ENCODE measurements at places on chromosomes 16 and 17.
A peak's percentile ranks its signal among the peaks of the same experiment; 100 is the strongest.

- no peak for DNase-seq
Measured at GRCh38 chr17:74148446-74148845, 55.0 kb upstream of the RPL38 start.

- no peak for DNase-seq
Measured at GRCh38 chr17:63066158-63066813, 100.3 kb downstream of the TANC2 start.

DNA sequence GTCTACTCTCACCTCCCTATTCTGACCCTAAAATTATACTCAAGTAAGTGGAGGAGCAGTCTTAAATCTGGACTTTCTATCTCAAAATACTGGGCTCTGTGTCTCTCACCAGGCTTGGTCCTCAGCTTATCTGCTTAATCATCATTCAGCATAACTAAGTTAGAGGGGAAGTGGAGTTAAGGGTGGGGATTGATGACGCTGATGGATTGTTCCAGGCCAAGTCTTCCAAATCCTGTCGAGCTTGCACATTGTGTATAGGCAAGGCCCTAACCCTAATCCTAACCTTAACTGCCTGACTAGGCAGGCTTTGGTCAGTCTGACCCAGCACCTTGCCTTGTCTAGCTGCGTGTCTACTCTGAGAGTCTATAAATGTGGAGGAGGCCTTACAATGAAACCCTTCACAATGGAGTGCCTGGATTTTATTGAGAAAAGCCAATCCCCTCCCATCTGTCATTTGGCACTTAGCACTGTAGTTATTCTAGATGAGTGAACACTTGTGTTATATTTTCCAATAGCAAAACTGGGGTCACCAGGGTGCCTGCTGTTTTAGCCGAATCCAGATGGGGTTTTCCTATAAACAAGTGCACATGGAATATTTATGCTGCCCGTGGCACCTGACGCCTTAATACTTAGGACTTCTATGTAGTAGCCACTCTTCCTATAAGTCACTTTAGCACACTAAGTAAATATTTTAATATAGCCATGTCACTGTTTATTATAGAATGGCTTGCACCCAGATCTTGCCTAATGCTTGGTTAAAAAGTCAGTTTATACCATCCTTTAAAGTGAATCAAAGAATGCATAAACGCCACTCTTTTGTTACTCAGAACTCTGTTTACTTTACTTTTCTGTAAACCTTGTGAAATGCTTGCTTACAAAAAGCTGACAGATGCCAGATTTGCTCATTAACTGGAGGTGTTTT, 193.2 kb upstream of the MYOCD start:
- peak; percentile 16 for DNase-seq

DNA sequence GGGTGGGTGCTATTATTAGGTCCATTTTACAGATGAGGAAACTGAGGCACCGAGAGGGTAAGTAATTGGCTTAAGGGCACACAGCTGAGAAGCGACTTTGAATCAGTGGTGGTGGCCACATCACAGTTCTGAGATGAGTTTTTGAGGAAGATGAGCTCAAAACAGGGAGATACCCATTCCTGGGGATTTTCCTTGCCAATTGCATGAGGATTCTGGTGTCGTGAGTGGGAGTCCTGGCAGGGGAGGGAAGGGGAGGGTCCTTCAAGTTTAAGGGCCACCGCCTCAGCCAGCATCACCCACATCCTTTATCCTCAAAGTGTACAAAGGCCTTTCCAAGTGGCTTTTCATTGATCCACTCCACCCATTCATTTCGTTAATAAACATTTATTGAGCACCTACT, 45.3 kb downstream of the IL21R start:
- no peak for DNase-seq

DNA sequence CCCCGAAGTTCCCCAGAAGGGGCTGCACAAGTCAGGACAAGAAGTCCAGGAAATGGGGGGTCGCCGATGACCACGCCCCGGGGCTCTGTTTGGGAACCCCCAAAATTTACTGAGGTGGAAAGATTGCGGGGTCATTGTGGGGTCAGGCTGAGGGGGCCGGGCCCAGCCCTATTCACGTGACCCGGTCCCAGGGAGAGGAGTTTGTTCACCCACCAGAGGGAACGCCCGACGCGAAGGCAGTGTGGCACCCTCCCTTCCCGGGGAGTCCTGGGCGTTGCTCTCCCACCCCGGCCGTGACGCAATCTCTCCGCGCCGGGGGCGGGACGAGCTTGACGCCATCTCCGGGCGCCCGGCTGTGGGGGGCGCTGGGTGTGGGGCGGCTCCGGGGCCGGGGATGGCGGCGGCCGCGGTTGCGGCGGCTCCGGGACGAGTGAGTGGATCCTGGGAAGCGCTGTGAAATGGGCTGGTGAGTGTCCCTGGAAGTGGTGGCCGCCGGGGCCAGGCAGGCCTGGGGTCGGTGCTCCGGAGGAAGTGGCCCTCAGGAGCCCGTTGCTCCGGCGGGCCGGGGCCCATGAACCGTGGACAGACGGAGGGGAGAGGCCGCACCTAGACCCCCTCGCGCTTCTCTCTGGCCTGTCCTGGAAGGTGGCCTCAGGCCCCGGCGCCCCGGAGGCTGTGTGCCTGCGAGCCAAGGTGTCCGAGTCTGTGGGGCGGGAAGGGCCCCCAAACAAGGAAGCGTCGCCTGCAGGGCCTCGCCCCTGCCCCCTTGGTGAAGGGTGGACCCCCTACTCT, at the start of gene ATXN1L:
Gene ATXN1L, plus strand, starts transcription at position 338 of the 792 bp plus-strand sequence. CDS start 3,765 bp downstream, outside the sequence.
- DNase-seq: peak; percentile 92

- DNase-seq: no peak
Measured at GRCh38 chr16:78684030-78684611, 584.7 kb downstream of the WWOX start.

Data from NCI-H2171 (cell line).